Inflammatory macrophage (primary cell): ENCODE measurements at places on chromosomes 1 and 21.

- no peak for DNase-seq
Observed at GRCh38 chr1:58735586-58735985, 35.7 kb upstream of the MYSM1 start.

- DNase-seq = no peak
Observed at GRCh38 chr1:185268352-185268751, 48.7 kb downstream of the IVNS1ABP start.

DNA sequence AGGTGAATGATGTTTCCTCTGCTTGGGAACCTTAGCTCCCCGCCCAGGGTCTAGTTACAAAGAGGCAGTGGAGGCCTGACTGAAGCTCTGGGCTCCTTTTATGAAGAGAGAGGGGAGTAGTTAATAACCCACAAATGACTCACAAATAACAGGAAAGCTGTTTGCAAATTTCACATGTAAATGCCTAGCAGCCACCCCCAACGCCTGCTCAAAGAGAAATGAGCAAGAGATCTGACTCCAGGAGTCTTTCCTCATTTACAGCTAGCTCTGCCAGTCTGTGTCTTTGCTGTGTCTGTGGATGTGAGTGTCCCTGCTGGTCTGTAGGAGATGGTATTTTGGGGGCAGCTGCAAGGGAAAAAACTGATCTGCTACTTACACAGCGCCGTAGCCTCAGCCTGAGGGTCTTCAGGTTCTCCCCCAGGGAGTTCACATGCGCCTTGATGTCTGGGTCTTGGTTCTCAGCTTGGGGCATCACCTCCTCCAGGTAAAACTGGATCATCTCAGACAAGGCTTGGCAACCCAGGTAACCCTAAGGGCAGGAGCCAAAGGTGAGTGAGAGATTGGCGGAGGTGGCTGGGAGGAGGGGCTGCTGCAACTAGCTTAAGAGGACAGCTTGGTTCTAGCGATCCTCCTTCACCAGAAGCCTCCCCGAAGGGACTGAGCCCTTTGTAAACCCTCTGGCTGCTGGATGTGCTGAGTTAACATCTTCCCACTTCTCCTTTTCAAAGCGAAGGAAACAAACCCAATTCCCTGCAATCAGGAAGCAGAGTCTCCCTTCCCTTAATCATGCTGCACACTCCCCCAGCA, at the start of gene IL19:
IL19 (plus strand) TSS at position 243 of the 807 bp plus-strand sequence. CDS start 65,890 bp downstream, outside the sequence.
- DNase-seq = peak; percentile 87

- no peak for DNase-seq
Observed at GRCh38 chr1:6257541-6258069, 3.3 kb downstream of the GPR153 start.

DNA sequence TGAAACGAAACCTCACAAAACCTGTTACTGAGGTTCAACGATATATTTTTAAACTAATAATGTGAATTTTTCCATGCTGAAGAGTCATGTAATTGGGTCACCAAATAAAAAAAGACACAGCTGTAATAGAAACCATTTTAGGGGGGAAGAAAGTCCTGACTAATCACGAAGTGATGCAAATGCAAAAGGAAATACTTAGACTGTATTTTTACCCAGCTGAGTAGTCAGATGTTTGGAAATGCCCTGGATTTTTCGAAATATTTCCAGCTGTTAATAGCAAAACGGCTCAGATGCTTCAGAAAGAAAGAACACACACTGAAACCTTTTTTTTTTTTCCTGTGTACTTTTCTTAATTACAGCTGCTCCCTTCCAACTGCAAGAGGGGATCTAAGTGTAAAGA, 210.3 kb downstream of the SETD4 start:
- peak; percentile 66 for DNase-seq

- peak; percentile 41 for DNase-seq
Observed at GRCh38 chr1:233278631-233279030, 16.9 kb downstream of the PCNX2 start.

GRCh38 chr1:41343790-41344699, 17.2 kb upstream of the FOXO6 start:
- no peak for DNase-seq

GRCh38 chr1:100239961-100240360, 9.7 kb downstream of the DBT start:
- DNase-seq = no peak

- no peak for DNase-seq
Observed at GRCh38 chr1:193125369-193125768, 3.5 kb downstream of the CDC73 start.

GRCh38 chr21:39083377-39084008, 99.8 kb downstream of the PSMG1 start:
- peak; percentile 47 for DNase-seq

GRCh38 chr21:35423709-35424108, 374.6 kb upstream of the RUNX1 start:
- DNase-seq = no peak

- no peak for DNase-seq
Observed at GRCh38 chr1:28039341-28039740, 49.1 kb downstream of the EYA3 start.

DNA sequence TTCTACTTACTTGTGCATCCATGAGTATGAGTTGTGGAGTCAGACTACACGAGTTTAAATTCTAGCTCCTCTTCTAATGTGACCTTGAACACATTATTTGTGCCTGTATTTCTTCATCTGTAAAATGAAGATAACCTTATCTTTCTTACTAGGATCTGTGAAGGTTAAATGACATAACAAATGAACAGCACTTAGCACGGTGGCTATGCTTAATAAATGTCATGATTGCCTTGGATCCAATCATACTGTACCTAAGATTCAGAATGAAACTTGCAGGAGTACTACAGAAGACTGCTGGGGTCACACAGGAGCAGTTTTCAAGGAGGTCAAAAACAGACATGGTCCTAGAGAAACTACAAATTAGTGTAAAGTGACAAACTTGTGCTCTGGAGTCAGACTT, 22.2 kb upstream of the ALG14 start:
- DNase-seq = no peak

DNA sequence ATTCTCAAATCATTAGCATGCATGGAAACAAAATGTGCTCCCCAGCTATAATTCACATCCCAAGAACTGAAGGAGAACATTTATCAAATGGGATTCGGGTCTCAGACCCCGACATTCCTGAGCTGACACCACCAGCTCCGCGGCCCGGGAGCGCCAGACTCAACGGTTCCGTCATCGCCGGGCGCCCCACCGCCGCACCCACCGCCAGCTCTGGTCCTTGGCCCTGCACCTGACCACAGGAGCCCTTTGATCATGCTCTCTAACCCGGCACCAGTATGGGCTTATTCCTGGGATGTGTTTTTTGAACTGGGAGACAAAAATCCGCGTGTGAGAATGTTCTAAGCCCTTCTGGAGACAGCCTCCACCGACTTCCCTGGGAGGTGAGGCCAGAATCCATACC, 43.6 kb downstream of the HLCS start:
- DNase-seq = no peak

DNA sequence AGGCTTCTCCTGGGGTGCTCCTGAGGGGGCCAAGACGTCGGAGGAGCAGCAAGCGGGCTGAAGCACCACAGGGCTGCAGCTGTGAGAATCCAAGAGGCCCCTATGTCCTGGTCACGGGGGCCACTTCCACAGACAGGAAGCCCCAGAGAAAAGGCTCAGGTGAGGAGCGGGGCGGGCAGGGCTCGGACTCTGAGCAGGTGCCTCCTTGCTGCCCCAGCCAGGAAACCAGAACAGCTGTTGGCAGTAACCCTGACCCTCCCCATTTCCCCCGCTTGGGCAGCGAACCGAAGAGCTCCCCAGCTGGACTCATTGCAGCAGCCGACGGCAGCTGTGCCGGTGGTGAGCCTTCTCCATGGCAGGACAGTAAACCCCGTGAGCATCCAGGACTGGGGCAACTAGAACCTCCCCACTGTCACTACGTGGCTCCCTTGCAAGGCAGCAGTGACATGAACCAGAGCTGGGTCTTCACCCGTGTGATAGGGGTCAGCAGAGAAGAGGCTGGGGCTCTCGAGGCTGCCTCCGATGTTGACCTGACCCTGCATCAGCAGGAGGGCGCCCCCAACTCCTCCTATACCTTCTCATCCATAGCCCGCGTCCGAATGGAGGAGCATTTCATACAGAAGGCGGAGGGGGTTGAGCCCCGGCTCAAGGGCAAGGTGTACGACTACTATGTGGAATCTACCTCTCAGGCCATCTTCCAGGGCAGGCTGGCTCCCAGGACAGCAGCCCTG, 625 bp downstream of the KLHDC7A start:
- DNase-seq = no peak

- no peak for DNase-seq
Observed at GRCh38 chr1:236429715-236430274, 35.7 kb downstream of the EDARADD start.

GRCh38 chr1:2255420-2256369, 27.6 kb downstream of the SKI start:
- peak; percentile 87 for DNase-seq

DNA sequence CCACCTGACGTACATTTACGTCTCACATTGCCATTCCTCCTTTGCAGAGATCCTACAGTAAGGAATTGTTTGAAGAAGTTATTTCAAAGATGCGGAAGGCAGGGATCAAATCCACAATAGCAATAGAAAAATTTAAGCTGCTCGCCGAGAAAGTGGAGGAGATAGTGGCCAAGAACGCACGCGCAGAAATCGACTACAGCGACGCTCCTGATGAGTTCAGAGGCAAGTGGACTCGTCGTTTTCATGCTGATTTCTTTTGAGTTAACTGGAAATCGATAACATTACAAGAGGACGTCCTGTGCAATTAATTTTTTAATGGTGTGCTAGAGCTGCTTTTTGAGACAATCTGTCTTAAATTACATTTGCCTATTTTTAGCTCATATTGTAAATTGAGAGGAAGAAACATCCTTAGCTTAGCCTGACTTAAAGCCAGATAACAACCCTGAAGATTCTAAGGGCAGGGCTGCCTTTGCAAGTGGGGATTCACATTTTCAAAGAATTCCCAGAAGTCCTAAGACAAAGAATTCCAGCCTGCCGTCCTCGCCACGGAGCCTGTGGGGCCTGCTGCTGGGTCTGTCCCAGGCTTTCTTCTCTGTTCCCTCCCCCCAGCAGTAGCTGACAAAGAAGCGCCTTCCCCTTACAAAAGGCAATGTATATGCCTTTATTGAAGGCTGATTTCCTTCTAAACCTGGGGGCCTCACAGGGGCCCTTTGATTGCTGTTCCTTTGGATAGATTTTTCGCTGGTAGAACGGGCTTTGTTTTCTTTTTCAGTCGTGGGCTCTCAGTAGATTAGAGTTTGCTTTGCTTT, 31.6 kb upstream of the KIF1B start:
- DNase-seq = no peak

DNA sequence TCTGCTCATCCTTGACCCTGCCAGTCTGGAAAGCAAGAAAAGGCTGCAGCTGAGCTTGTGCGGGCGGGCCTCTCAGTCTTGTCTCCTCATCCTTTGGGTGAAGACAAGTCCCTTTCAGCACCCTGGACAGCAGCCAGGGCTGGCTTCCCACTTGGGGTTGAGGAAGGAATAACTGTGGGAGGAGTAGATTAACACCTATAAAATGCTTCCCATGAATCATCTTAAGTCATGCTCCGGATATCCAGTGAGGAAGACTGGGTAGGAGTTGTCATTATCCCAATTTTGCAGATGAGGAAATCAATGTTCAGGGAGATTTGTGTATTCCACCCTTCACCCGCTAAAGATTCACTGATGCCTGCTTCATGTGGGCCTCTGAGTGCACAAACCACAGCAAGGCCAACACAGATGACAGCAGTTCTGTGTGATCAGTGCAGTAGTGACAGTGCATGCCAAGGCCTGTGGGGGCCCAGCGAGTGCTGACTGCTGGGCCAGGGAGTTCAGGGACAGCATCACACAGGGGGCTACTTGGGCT, 20.1 kb upstream of the COL16A1 start:
- DNase-seq = peak; percentile 56

- DNase-seq = no peak
Observed at GRCh38 chr1:88341447-88341846, 342.6 kb upstream of the PKN2 start.

DNA sequence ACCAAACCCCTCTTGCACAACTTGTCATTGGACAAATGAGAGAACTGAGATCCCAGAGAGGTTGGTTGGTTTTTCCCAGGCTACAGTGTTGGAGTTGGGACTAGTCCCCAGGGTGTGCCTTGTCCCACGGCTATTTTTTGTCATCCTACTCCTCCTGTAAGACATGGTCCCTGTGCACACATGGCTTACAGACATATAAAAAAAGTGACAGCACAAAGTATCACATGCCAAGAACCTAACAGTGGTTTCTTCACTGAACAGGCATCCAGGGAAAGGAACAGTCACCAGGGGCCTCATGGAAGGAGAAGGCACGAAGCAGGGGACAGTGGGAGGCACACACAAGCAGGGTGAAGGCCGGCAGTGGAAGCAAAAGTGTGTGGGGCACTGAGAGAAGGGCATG, 36.5 kb downstream of the SERBP1 start:
- DNase-seq = no peak

DNA sequence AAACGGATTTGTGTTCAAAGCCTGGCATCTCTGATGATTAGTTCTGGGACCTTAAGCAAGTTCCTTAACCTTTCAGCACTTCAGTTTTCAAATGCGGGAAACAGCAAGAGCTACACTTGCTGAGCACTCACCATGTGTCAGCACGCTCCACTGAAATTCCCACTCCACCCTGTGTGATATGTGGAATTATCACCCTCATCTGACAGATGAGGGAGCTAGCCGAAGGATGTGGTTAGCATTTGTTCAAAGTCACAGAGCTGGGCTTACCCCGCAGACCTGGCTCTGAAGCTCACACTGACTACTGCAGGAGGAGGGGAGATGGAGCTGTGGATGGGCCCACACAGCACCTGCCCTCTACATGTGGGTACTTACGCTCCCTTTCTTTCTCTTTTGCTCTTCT, 29.1 kb downstream of the IL12RB2 start:
- no peak for DNase-seq

- peak; percentile 31 for DNase-seq
Observed at GRCh38 chr1:60989749-60990713, 92.3 kb upstream of the NFIA start.

GRCh38 chr1:58996341-58997059, 212.7 kb upstream of the JUN start:
- no peak for DNase-seq

GRCh38 chr1:25642574-25643108, 26.1 kb downstream of the MAN1C1 start:
- no peak for DNase-seq

DNA sequence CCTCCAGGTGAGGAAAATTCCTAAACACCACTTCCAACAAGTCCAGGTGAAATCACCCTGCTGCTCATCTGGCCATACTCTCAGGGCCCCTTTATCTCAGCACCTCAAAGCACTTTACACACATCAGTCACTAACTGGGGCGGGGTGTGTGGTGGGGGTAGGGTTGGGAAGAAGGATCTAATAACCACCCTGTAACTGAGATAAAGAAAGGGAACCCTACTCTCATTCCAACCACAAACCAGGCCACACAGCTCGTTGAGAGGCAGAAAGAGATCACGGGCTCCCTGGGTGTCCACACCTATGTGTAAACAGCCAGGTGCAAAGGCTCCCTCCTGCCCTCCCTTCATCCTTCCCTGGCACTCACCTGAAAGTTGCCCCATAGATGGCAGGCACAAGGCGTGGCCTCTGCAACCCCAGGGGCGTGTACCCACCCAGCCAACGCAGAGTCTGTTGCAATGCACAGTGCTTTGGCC, 20.4 kb downstream of the GPR161 start:
- DNase-seq = no peak

- no peak for DNase-seq
Observed at GRCh38 chr1:20980051-20980450, 192.9 kb upstream of the HP1BP3 start.
